ENCODE measurements at places on chromosomes 12 and 14. TPM values are rescaled to one million over a fixed set of nuclear protein-coding genes. Genes with fewer than 3 reads are reported as not detected.
A peak's percentile ranks its signal among the peaks of the same experiment; 100 is the strongest.

The TAS2R10 gene
- total RNA-seq = not detected

DNA sequence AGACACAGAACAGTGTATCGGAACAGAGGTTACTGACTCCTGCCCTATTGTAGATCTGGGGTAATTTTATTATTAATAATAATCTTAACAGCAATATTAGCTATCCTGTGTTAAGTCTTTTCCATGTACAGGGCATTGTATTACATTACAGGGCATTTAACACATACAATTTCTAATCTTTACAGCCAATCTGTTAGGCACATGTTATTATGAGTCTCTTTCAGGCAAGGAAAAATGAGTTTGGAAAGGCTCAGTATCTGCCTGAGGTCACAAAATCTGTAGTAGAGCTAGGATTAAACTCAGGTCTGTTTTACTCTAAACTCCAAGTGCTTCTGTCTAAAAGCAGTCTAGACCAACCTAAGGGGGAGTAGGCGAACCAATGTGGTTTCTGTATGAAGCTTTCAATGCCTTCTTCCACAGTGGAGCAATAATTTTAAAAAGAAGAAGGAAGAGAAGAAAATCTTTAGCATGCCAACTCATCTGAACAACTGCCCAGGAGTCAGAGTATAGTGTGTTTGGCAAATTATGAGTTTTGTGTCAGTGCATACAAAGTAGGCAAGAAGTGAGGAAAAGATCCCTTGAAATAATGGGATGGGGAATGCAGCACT, 192.6 kb downstream of the CHST11 start:
- no peak overlapping the region for H3K4me3 ChIP-seq
- DNase-seq = no peak
- no peak overlapping the region for H3K27ac ChIP-seq
- H3K36me3 ChIP-seq = no peaks in the 10 kb centered on the region
- H3K4me1 ChIP-seq = no peaks in the 10 kb centered on the region

The KICS2 gene
- 9.0 TPM for total RNA-seq

The TEX52 gene
- total RNA-seq = not detected

- H3K27me3 ChIP-seq = no peaks in the 10 kb centered on the region
- H3K4me3 ChIP-seq = no peak overlapping the region
- DNase-seq = no peak
- no peaks in the 10 kb centered on the region for H3K4me1 ChIP-seq
These were observed 67.5 kb downstream of the SETD3 start for GRCh38 chr14:99413172-99413571.

- no peaks in the 10 kb centered on the region for H3K27me3 ChIP-seq
- no peak overlapping the region for H3K27ac ChIP-seq
- H3K4me3 ChIP-seq = no peak overlapping the region
- no peaks in the 10 kb centered on the region for H3K36me3 ChIP-seq
These were observed 8.8 kb upstream of the IFI27L2 start for GRCh38 chr14:94138251-94138650.

GRCh38 chr12:92378682-92379479, 233.2 kb upstream of the BTG1 start:
- DNase-seq = no peak
- no peaks in the 10 kb centered on the region for H3K27me3 ChIP-seq
- H3K27ac ChIP-seq = no peak overlapping the region
- H3K4me1 ChIP-seq = no peaks in the 10 kb centered on the region
- no peaks in the 10 kb centered on the region for H3K36me3 ChIP-seq

- DNase-seq = no peak
- no peaks in the 10 kb centered on the region for H3K27me3 ChIP-seq
- no peaks in the 10 kb centered on the region for H3K36me3 ChIP-seq
- no peaks in the 10 kb centered on the region for H3K4me1 ChIP-seq
- H3K4me3 ChIP-seq = no peak overlapping the region
- no peak overlapping the region for H3K27ac ChIP-seq
These were observed 5.9 kb upstream of the CCDC91 start for GRCh38 chr12:28184375-28184774.

The ASIC1 gene
- total RNA-seq = 3.5 TPM

The TNS2 gene
- 394 TPM for total RNA-seq

The FOXG1 gene
- not detected for total RNA-seq

GRCh38 chr12:113233967-113234366, 12.7 kb downstream of the TPCN1 start:
- no peaks in the 10 kb centered on the region for H3K27me3 ChIP-seq
- H3K36me3 ChIP-seq = no peaks in the 10 kb centered on the region
- H3K27ac ChIP-seq = no peak overlapping the region
- H3K4me1 ChIP-seq = no peaks in the 10 kb centered on the region

GRCh38 chr12:124910561-124911478, 3.6 kb downstream of the UBC start:
- no peaks in the 10 kb centered on the region for H3K36me3 ChIP-seq
- H3K27ac ChIP-seq = peak overlapping the region; percentile 53
- no peak for DNase-seq
- H3K27me3 ChIP-seq = no peaks in the 10 kb centered on the region

The PKP2 gene
- total RNA-seq = 9.7 TPM

- no peaks in the 10 kb centered on the region for H3K27me3 ChIP-seq
These were observed 5.9 kb upstream of the KRT1 start for GRCh38 chr12:52686063-52686462.

- no peak overlapping the region for H3K4me3 ChIP-seq
- H3K27ac ChIP-seq = no peak overlapping the region
- no peaks in the 10 kb centered on the region for H3K36me3 ChIP-seq
- H3K27me3 ChIP-seq = no peaks in the 10 kb centered on the region
- no peak for DNase-seq
- H3K4me1 ChIP-seq = no peaks in the 10 kb centered on the region
These were observed 28.7 kb upstream of the SOS2 start for GRCh38 chr14:50260072-50260471.

GRCh38 chr12:29582677-29583272, 85.3 kb upstream of the OVCH1 start:
- no peak for DNase-seq
- H3K36me3 ChIP-seq = no peaks in the 10 kb centered on the region
- no peaks in the 10 kb centered on the region for H3K4me1 ChIP-seq
- peak overlapping the region; percentile 3 for H3K4me3 ChIP-seq
- H3K27me3 ChIP-seq = no peaks in the 10 kb centered on the region

DNA sequence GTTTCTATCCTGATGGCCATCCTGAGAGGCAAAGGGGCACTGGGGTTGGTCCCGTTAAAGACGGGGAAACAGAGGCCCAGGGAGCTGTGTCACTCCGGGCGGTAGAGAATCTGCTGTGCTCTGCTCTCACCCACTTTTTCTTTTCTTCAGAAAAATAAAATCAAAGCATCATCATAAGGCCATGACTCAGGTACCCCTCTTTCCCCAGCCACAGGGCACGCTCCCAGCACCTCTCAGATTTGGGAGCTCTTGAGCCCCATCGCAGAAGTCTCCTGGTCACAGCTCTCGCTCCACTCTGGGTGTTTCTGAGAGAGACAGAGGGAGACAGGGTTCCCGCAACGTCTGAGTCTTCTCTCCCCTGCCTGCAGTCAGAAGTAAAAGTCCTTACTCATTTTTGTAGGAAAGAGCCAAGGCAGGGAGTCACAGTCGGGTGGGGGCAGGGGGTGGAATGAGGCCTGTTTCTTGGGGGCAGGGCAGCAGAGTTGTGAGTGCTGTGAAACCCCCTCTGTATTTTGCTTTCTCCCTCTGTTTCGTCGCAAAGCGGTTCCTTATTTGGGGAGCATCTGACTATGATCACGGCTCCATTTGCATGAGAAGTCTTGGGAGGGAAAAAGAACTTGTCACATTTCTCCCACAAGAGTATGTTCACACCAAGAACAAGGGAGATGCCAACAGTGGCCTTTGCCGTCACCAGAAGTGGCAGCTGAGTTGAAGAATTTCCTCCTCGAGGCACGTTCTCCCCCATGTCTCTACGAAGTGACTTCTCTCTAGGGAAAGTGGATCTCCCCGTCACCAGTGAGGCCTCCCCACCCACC, 139.0 kb downstream of the BCL11B start:
- no peaks in the 10 kb centered on the region for H3K36me3 ChIP-seq
- no peak overlapping the region for H3K27ac ChIP-seq
- H3K4me3 ChIP-seq = no peak overlapping the region
- no peaks in the 10 kb centered on the region for H3K27me3 ChIP-seq
- no peak for DNase-seq
- no peaks in the 10 kb centered on the region for H3K4me1 ChIP-seq

The SYNE3 gene
- 4.9 TPM for total RNA-seq

- no peaks in the 10 kb centered on the region for H3K4me1 ChIP-seq
- no peak for DNase-seq
- no peak overlapping the region for H3K27ac ChIP-seq
- no peaks in the 10 kb centered on the region for H3K27me3 ChIP-seq
These were observed 49.1 kb upstream of the CAND1 start for GRCh38 chr12:67220065-67220464.

DNA sequence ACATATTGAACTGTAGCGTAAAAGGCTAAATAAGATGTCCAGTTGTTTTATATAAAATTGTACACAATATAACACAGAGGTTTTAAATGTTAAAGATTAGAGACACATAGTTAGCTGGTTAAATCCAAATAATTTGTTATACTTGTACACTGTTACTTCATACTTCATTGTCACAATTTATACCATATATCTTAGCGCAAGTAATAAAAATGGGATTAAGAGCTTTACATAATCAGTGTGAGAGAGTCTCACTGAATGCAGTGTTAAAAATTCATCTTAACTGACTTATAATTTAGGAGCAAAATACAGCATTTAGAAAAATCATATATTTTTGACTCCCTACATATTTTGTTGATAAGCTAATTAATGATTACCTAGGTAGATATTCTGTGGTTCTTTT, 36.1 kb downstream of the LRFN5 start:
- no peaks in the 10 kb centered on the region for H3K27me3 ChIP-seq
- no peak overlapping the region for H3K27ac ChIP-seq
- no peaks in the 10 kb centered on the region for H3K36me3 ChIP-seq
- no peak overlapping the region for H3K4me3 ChIP-seq
- DNase-seq = no peak

DNA sequence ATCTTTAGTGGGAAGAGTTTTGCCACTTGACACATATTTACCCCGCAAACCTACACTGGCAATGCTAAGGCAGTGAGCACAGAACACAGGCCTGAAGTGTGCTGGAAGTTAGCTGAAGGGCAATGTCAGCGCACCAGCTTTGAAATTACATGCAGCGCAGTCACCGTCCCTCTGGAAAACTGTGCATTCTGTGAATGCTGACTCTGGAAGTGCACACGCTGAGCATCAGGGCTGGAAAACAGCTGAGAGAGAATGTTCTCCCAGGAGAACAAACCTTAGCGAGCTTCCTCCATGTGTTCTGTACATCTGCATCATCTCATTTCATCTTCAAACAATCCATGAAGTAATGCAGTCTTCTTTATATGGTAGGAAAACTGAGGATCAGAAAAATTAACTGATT, 448.2 kb downstream of the NRXN3 start:
- no peaks in the 10 kb centered on the region for H3K36me3 ChIP-seq
- no peaks in the 10 kb centered on the region for H3K27me3 ChIP-seq
- no peak for DNase-seq
- no peaks in the 10 kb centered on the region for H3K4me1 ChIP-seq
- H3K4me3 ChIP-seq = no peak overlapping the region
- H3K27ac ChIP-seq = no peak overlapping the region
